ENCODE measurements at places on chromosomes 12 and 14.

GRCh38 chr12:54660320-54660962, 12.3 kb upstream of the DCD start:
- no peak for DNase-seq

DNA sequence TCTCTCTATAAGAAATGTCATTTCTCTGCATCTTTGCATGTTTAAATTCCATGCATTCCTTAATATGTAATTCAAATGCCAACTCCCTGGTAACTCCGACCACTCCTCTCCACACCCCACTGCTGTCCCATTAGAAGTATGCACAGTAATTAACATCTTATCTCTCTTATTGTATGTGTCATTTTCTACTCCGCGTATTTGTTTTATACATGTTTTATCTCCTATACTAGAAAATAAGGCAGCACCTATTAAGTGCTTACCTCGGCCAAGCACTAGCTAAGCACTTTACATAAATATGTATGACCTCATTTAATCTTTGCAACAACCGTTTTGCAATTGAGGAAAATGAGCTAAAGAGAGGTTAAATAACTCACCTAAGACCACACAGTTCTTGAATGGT, 469.8 kb downstream of the BCAT1 start:
- DNase-seq = peak; percentile 7

DNA sequence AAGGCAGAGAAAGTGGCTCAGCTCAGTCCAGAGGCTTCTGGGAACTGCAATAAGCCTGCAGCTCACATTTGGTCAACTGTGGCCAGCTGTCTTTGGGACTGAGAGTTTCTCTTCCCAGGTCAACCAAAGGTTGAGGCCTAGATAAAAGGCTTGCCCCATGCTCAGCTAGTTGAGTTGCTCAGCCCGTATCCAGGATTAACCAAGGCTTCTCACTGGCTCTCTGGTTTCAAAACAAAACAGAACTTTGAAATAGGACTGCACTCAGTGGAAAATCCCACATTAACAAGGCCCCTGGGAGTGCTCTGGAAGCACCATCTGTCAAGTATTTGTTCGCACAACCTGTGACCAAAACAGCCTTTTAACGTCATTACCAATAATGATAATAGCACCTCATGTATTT, 40.3 kb upstream of the NUAK1 start:
- DNase-seq = no peak

DNA sequence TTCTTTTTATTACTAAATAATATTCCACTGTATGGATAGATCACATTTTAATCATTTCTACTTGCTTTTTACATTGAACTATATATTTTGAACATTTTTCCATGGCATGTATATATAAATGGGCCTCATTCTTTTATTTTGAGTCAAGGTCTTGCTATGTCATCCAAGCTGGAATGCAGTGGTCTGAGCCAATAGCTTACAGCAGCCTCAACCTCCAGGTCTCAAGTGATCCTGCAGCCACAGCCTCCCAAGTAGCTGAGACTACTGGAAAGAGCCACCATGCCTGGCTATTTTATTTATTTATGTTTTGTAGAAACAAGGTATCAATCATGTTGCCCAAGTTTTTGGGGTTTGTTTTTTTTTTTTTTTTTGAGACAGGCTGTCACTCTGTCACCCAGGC, 7.6 kb downstream of the FCF1 start:
- DNase-seq = peak; percentile 30

DNA sequence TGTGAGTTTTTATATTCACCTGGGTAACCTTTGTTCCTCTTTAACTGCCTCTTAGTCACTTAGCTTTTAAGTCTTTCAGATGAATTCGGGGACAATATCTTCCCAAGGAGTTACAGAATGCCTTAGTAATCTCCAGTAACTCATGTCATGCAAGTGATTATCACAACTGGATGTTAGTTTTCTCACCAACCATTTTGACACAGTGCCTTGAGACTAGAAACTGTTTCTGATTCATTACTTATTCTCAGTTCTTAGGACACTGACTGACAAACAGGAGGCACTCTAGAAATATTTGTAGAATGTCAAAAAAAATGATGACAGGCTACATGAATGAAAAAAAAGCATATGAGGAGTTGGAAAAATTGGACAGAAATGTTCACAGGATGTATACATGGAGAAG, 335.1 kb downstream of the ACSS3 start:
- no peak for DNase-seq

- no peak for DNase-seq
These were observed 1093.2 kb downstream of the TMEM121 start for GRCh38 chr14:106619606-106620005.

- DNase-seq = no peak
These were observed 777.9 kb upstream of the TMEM132C start for GRCh38 chr12:127489061-127489460.

- peak; percentile 61 for DNase-seq
These were observed 286.2 kb downstream of the CACNA1C start for GRCh38 chr12:2338991-2339431.

- DNase-seq = no peak
These were observed 5.2 kb downstream of the RNASE7 start for GRCh38 chr14:21047378-21047781.

DNA sequence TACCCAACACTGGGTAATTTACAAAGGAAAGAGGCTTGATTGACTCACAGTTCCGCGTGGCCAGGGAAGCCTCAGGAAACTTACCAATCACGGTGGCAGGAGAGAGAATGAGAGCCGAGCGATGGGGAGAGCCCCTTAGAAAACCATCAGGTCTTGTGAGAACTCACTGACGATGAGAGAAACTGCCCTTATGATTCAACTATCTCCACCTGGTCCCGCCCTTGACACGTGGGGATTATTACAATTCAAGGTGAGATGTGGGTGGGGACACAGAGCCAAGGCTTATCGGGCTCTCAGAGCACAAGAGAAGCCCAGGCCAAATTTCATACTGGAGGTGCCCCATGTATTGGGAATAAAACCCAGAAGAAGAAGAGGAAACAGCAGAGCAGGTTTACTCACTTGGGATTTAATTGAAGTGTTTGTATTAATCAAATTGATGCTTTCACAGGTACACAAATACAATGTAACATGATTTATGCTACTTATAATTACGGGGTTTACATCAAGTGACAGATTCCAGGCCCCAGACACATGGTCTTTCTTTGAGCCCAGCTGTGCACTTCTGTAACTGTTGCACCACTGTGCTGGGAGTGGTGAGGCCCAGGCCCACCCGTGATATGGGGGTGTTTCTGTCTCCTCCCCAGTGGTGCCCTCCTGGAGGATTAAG, 8.2 kb upstream of the CCDC85C start:
- no peak for DNase-seq

- peak; percentile 49 for DNase-seq
These were observed 2.4 kb downstream of the AGAP2 start for GRCh38 chr12:57735952-57736740.

DNA sequence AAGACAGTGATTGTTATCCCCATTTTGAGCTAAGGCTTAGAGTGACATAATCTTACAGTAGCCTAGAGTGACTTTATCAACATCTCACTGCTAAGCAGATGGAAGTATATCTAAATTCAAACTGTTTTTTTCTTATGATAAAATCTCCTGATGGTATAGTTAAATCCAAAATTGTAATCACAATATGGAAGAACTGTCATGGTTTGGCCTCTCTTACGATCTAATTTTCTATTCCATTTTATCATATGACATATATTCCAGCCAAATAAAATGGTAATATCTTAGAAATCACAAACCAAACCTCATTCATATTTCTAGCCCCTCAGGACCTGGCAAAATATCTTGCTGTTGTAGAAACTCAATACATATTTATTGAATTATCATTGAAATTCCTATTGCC, 864.7 kb downstream of the SLC6A15 start:
- DNase-seq = no peak

GRCh38 chr14:60566101-60566500, 57.2 kb downstream of the SIX6 start:
- peak; percentile 7 for DNase-seq

- DNase-seq = no peak
These were observed 124.8 kb downstream of the C12orf75 start for GRCh38 chr12:105455261-105455660.

DNA sequence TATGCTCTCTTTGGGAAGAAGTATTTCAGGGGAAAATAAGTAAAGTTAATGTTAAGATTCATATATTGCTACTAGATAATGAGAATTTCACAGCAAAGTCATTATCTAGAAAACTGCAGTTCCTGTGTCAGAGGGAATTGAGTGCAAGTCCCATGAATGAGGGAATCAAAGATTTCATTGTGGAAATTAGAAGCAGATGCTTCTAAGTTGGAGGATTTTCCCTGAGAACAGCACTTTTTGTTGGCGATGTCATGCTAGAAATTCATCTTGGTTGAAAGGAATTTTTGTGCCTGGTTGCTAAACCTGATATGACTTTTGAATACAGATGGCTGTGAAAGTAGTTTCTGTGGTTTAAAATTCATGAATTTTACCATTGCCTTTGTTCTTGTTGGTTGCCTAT, 25.6 kb downstream of the FRMD6 start:
- no peak for DNase-seq

GRCh38 chr12:75783093-75783877, 248.3 kb downstream of the PHLDA1 start:
- DNase-seq = no peak

DNA sequence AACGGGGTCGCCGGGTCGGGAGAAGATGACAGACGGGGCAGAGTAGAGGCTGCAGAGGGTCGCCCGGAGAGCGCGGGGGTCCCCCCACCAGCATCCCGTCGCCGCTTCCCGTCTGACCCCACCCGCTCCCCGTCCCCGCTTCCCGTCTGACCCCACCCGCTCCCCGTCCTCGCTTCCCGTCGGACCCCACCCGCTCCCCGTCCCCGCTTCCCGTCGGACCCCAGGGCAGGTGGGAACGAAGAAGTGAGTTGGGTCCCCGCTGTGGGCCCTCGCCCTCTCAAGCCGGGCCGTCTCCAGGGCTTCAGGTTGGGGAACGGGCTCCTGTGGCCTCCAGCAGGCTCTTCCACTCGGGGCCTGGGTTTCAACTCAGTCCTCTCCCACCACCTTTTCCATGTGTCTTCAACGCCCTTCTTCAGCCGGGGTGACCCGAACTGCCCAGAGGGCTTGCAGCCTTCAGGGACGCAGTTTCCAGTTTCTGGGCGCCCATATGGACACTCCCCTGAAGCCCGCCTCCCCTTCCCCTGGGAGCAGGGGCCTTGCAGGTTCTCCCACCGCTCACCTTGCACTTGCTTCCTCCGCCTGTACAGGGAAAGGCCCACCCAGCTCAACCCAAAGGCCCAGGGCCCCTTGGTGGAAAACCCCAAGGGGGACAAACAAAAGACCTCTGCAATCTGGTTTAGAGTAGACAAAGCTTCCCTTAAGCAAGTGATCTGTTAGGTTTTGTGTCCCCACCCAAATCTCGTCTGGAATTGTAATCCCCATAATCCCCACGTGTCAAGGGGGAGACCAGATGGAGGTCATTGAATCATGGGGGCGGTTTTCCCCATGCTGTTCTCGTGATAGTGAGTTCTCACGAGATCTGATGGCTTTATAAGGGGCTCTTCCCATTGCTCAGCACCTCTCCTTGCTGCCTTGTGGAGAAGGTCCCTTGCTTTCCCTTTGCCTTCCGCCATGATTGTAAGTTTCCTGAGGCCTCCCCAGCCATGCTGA, 66.5 kb downstream of the TNFAIP2 start:
- DNase-seq = no peak

- no peak for DNase-seq
These were observed 307.5 kb downstream of the ETNK1 start for GRCh38 chr12:22932431-22932830.

DNA sequence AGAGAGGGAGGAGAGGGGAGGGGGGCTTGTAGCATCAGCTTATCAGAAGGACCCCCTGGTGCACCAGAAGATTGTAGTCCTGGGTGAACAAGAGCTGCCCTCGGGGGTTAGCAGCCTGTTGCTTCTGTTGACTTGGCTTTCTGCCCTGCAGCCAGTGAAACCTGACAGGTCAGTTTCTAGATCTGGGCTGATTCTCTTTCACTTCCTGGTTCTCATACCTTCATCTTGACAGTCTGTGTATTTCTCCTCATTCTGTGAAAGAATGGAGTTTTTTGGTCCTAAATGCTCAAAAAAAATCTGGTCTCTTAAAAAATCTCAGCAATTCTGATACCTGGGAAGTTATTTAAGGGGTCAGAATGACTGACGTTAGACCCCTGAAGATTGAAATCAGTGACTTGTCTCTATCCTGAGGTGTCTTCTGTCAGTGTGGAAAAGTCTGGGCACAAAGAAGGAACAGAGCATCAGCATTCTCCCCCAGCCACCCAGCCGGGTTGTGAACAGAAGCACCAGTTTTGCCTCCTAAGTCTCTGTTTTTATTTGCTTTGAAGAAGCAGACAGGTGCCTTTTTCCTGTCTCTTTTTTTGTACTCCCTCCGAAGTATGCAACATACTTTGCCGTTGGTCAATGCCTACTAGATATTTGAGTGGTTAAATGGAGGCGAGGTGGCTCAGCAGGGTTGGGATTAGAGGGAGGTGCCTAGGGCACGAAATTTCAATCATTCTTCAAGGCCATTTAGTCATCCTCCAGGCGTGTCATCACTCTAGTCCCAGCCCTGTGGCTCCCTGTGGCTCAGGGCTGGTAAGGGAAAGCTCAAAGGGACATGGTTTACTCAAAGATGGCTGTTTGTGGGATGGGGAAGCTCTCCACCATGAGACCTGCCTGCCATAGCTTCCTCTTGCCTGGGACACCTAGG, 24.0 kb downstream of the TTC9 start:
- no peak for DNase-seq

- DNase-seq = no peak
These were observed 25.7 kb downstream of the SLC4A8 start for GRCh38 chr12:51450333-51450732.

DNA sequence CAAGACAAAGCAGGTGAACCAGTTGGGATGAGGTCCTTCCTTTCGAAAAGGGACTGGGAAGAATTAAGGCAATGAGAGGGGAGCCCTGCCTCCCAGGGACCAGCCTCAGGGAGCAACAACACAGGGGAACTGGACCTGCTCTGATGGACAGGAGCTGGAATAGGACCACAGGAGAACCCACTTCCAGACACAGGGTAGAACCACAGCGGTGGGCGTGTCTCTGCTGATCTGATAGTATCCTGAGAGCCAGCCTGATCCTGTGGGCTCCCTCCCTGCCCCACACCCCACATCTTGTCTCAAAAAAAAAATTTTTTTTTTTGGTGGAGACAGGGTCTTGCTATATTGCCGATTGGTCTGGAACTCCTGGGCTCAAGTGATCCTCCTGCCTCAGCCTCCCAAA, 13.6 kb upstream of the PLEK2 start:
- DNase-seq = no peak

DNA sequence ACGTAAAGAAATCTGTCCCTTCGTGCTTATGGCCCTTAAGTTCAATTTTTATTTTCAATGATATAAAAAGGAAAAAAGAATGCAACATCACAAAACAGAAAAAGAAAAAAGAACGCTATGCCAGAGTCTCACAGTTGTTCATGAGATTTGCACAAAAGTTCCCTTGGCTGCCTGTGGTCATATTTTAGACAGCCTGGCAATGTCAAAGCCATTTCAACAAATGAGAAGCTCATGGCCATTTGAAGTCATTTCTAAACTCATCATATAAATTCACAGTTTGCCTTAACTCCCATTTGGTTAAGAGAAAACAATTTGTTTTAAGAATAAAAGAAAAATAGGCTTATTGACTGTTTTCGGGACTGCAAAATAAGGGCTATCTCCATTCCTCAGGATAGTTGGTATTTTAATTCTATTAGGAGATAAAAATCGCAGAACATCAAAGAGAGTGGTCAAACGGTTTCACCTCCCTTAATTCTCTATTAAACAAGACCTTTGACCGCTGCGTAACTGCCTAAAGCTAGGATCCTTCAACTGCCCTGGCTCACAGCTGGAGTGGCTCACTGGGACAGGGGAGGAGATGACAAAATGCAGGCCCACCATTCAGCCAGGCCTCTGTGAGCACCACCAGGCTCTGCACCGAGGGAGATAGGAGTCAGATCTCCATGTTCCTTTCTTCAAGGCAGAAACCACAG, 119.2 kb upstream of the DAAM1 start:
- DNase-seq = no peak

- DNase-seq = no peak
These were observed 25.9 kb upstream of the SRP54 start for GRCh38 chr14:34956931-34957330.
